Stimulated activated CD8-positive, alpha-beta memory T cell treated with anti-CD3 and anti-CD28 coated beads, Interleukin-7, amount 100 ng/mL, for 24 hours (primary cell): ENCODE measurements at places on chromosomes 6 and 20.

DNA sequence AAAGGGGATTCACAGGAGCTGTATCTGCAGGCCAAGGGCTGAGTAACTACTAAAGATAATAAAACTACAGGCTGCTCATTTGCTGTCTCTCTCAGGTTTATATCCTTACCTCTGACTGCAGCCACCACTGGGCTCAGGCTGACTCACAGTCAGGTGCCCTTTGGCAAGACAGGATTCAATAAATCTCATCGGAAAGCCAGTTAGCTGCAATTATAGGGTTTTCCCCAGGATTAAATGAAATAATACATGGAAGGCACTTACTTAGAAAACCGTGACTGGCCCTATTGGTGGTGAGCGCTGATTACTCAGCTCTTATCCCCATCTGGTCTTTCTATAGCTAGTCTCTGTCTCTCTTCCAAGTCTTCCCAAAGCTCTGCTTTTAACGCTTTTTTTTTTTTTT is 26.4 kb downstream of the RMND1 start:
- no peak for DNase-seq

DNA sequence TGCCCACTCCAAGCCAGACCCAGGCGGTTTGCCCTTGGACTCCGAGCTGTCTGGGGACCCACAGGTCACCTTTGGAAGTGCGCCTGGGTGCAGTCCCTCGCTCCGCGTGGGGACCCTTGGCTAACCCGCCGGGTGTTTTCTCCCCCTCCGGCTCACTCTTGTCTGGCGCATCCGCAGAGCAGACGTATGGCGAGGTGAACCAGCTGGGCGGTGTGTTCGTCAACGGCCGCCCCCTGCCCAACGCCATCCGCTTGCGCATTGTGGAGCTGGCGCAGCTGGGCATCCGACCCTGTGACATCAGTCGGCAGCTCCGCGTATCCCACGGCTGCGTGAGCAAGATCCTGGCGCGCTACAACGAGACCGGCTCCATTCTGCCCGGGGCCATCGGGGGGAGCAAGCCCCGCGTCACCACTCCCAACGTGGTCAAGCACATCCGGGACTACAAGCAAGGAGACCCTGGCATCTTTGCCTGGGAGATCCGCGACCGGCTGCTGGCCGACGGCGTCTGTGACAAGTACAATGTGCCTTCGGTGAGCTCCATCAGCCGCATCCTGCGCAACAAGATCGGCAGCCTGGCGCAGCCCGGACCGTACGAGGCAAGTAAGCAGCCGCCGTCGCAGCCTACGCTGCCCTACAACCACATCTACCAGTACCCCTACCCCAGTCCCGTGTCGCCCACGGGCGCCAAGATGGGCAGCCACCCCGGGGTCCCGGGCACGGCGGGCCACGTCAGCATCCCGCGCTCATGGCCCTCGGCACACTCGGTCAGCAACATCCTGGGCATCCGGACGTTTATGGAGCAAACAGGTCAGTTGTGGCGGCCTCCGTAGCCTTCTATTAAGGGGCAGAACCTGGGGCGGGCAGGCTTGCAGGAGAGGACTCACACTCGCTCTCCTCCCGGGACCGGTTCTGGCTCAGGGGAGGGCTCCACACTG is 1.1 kb downstream of the PAX1 start:
- no peak for DNase-seq

- no peak for DNase-seq
These were observed 45.2 kb upstream of the NT5E start for GRCh38 chr6:85404564-85405174.

GRCh38 chr20:61846741-61847419 is 218.8 kb downstream of the TAF4 start:
- no peak for DNase-seq

DNA sequence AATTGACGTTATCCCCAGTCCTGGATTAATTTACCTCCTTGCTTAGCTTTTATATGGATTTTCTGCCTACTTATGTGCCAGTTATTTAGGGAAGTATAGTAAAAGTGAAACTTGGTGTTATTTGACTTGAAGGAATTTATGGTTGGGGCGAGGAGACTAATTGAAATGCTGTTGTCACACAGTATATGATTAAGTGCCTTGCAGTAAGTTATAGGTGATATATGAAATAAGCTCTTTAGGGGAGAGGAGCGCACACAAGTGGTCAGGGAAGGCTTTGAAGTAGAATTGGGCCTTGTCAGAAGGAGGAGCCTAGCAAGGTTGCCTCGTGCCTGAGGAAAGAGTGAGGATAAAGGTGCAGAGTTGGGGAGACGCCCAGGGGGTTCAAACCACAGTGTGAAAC is 20.5 kb downstream of the NCOA7 start:
- DNase-seq = no peak
